ENCODE measurements at places on chromosomes 5 and 9.

DNA sequence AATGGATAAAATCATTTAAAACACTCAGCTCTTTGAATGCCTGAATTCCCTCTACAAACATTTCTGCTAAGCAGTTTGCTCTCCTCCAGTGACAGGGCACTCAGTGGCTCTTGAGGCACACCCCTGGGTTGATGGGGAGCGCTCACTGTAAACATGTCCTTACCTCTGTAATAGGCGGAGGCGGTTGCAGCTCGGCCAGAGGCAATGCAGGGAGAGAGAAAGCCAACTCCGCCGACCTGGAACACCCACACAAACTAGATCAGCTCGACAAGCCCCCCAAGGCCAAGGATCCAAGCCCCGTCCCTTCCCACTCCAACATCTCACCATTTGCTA, 329 bp downstream of the CDC23 start:
- DNase-seq = no peak

DNA sequence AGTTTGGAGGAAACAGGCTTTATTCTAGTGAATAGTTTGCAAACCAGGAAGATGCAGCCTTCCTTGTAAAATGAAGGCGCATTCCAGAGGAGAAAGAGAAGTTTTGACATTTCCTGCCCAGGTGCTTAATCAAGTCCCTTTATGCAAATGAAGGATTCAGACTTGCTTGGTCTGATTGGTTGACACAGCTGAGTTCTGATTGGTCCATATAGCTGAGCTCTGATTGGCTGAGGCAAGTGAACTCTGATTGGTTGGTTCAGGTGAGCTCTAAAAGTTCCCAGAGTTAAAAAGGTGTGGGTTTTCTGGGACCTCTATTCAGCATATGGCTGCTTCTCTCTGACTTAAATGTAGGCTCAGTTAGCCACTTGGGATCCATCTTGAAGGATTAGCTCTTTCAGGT, 151.0 kb downstream of the CACNA1B start:
- no peak for DNase-seq

- no peak for DNase-seq
Observed at GRCh38 chr5:39466846-39467245, 42.1 kb upstream of the DAB2 start.

DNA sequence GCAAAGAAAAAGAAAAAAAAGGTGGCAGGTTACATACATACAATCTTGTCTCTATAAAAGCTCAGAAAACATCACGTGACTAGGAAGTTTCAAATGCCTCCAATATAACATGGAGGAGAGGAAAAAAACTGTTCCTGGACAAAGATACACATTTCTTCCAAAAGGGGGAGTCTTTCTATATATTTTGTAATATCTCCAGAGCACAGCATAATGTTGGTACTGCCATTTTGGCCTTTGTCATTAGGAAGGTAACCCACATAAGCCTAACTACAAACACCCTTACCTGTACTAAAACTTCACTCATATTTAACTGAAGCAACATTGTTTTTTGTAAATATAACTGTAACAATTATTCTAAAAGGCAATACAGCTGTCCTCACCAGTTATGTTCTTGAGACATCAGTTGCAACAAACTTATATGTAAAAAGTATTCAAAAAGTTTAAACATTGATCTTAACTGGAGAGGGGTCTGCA, 1.2 kb upstream of the BTF3 start:
- peak; percentile 27 for DNase-seq

DNA sequence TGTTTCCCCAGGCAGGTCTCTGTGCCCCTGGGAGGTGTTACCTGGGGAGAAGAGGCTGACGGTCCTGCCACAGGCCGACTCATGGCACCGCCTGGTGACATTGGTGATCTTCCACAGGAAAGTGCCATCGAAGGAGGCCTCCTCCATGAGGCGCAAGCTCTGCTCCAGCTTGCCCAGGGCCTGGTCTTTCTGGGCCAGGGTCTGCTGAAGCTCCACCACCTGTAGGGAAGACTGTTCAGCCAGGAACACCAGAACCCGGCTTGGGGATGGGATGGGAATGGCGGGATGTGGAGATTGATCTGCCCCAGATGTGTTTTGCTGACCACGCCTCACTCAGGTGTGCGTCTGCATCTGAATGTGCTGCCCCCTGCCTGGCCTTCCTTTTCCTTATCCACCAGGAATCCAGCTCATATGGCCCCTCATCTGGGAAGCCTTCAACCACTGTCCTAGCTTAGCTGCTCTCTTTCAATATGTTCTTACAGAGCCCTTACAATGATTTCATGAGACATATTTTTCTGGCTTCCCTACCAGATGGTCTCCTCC, 15.2 kb downstream of the TRAF1 start:
- DNase-seq = no peak

DNA sequence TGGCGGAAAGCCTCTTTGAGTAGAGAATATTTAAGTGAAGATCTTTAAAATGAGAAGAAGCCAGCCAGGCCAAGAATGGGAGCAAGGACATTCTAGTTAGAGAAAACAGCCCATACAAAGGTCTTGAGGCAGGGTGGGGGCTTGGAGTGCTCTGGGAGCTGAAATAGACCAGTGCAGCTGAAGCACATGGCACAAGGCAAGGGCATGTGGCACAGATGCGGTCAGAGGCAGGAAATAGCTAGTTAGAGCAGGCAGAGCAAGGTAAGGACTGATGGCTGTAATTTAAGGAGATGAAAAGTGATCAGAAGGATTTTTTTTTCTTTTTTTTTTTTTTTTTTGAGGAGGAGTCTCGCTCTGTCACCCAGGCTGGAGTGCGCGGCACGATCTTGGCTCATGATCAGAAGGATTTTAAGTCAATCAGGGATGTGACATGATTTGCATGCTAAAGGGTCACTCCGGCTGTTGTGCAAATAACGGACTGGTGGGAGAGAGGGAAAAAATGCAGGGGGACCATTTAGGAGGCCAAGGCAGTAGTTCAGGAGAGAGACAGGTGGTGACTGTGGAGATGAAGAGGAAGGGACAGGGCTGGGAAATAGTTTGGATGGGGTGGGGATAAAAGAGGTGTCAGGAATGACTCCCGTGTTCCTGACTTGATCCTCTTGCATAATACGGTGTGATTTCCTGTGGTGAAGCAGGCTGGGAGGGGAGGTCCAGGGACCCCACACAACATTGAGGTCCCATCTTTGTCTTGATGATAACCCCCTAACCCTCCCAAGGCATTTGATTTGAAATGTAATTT, 207.6 kb downstream of the HSPA4 start:
- DNase-seq = no peak

DNA sequence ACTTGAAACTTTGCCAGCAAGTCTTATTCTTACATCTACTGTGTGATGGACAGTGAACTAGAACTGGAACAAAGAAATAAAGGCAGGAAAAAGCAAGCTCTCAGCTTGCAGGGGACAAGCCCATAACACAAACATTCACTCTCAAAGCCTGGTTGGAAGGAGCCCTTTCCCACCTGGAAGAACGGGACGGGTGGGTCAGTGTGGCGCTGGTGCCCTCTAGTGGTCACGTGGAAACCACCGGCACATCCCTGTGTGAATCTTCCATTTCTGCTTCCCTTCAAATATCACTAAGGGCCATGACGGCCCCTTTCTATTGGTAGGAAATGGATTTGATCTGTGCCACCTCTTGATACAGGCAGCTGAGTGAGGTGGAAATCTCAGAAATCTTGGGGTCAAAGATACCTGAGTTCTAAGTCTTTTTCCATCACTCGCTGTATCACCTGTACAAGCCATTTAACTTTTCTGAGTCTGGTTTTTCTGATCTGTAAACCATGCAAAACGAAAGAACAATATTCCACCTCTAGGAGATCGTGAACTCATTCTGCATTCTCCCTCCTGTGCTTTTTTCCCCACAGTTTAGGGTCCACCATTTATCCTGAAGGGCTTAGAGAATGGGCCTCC, 211.6 kb downstream of the MSX2 start:
- no peak for DNase-seq

GRCh38 chr5:150562832-150563231, 54.9 kb downstream of the NDST1 start:
- DNase-seq = no peak

- no peak for DNase-seq
Observed at GRCh38 chr5:87347272-87347671, 65.5 kb downstream of the CCNH start.

DNA sequence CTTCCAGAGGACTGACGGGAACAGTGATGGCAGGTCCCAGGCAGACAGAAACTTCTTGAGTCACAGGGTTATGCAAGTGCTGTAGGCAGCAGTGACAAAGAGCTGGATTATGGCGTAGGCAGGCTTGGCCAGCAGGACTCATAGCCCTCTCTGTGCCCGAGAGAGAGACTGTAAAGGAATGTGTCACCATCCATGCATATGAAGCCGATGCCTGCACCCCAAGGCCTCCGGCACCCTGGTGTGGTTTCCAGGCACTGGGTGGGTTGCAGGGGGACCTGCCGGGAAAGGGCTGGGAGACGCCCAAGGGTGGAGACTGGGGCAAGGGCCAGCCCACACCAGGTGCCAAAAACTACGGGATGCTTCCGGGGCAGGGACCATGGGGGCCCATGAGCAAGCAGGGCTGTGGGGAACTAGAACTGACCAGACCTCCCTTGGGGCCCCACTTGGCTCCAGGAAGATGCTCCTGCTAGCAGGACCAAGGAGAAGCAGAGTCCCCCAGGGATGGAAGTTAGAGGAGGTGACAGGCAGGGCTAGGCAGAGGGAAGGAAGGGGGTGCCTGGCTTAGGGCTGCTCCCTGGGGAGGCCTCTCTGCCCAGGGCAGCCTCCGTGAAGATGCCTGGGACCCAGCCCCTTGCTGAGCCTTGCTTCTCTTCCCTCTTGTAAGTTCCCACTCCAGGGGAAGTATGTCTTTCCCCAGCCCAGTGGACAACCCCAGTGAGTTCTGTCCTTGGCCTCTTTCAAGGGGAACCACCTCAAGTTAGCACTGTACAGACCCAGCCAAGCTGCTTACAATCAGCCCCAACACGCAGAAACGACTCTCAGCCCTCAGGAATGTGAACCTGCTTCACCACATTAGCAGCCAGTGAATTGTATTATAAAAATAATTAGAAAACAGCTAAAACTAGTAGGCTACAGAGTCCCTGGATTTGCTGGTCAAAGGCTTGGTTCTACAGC, 10.5 kb upstream of the IPPK start:
- DNase-seq = peak; percentile 89

- no peak for DNase-seq
Observed at GRCh38 chr5:19986031-19986619, 1.9 kb downstream of the CDH18 start.

DNA sequence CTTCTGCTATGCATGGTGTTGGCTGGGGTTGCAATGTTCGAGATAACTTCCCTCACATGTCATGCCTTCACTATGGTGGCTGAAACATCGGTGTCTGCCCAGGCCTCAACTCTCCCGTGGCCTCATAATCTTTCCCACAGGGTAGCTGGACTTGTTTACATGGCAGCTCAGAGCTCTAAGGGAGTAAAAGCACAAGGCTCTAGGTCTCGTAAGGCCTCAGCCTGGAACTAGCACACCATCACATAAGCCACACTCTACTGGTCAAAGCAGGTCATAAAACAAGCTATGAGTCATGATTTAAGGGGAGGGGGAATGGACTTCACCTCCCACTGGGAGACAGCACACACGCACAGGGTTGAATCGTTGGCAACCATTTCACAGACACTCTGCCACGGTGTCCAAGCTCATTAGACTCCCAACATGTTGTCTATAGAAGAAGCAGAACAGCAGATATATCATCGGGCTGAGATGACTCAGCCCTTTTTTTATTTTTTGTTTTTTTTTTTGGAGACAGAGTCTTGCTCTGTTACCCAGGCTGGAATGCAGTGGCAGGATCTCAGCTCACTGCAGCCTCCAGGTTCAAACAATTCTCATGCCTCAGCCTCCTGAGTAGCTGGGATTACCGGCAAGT, 66.8 kb upstream of the IL17B start:
- no peak for DNase-seq

GRCh38 chr5:153463806-153464205, 26.7 kb upstream of the GRIA1 start:
- peak; percentile 6 for DNase-seq

DNA sequence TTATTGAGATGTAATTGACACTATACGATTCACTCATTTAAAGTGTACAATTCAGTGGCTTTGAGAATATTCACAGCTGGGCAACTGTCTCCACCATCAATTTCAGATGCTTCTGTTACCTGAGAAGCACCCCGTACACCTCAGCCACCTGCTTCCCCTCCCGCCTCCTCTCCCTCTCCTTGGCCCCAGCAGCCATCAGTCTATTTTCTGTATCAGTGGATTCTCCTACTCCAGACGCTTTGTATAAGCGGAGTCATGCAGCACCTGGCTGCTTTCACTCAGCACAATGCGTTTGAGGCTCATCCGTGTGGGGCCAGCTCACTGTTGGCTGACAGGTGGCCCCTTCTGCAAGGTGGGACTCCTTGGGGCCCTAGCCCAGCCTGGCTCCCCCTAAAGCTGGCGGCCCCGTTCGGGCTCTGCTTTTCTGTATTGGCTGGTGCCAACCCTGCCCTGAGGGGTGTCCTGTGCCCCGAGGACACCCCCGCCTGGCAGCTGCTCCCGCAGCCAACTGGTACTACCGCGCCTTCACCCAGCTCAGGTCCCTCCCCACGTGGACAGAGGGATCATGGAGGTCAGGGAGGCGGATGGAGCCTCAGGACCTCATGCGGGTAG, 124.4 kb upstream of the COL5A1 start:
- DNase-seq = no peak

DNA sequence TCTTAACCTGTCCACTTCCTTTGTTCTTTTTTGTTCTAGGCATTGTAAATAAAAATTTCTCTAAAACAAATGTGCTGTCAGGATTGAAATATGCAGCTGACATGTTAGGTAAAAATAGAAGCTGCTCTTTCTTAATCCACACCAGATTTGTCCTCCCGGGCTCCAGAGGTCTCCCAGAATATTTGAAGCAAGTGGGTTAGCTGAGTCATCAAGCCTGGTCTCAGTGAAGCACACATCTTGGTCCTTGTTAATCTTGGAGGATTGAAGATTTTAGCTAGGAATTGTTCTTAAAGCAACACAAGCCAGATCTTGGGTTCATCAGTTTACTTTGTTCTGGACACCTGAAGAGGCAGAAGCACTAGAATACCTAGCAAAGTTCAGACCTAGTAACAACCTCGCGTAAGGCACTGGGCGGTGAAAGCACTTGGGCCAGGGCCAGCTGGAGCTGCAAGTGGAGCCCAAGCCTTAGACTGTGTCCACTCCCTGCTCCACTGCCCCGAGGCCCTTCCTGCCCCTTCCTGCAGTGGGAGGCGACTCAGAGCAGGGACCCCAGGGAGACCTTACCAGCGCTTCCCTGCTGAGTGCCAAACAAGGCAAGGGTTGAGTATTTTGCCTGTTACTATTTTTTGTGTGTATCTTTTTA, 36.5 kb downstream of the HABP4 start:
- no peak for DNase-seq

DNA sequence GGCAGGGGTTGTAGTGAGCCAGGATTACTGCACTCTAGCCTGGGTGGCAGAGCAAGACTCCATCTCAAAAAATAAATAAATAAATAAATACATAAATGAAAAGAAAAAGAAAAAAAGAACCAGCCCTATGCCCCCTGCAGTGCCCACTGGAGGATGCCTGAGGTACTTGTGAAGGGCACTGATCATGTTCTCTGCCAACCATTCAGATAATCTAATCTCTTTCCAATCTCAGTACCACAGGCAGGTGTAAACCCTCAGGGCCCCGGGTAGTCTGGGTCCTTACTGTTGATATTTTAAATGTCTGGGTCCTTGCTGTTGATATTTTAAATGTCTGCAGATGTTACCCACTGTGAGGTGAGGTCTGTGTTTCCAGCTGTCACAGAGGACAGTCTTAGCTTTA, 321.8 kb upstream of the ADCY2 start:
- DNase-seq = no peak

GRCh38 chr9:128634111-128634510, 22.5 kb downstream of the DYNC2I2 start:
- DNase-seq = no peak

- peak; percentile 53 for DNase-seq
Observed at GRCh38 chr9:2465921-2466460, 155.6 kb upstream of the VLDLR start.

GRCh38 chr5:94830520-94830919, 212.1 kb downstream of the SLF1 start:
- no peak for DNase-seq

All from epithelial cell of prostate (primary cell).